HFFc6 (cell line): ENCODE measurements at places on chromosomes 2 and 18. TPM values are rescaled to one million over a fixed set of nuclear protein-coding genes. Genes with fewer than 3 reads are reported as not detected.

DNA sequence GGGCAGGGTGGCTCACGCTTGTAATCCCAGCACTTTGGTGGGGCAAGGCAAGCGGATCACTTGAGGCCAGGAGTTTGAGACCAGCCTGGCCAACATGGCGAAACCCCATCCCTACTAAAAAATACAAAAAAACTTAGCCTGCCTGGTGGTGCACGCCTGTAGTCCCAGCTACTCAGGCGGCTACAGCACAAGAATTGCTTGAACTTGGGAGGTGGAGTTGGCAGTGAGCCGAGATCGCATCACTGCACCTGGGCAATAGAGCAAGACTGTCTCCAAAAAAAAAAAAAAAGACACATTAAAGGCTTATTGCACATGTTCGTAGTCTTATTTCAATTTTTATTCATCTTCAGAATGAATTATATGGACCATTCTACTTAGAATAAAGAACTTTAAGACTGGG, 110.2 kb downstream of the BMPR2 start:
- no peaks in the 10 kb centered on the region for H3K4me1 ChIP-seq
- no peak overlapping the region for H3K4me3 ChIP-seq
- H3K27me3 ChIP-seq, result no peaks in the 10 kb centered on the region
- no peak overlapping the region for H3K27ac ChIP-seq
- no peak for DNase-seq

DNA sequence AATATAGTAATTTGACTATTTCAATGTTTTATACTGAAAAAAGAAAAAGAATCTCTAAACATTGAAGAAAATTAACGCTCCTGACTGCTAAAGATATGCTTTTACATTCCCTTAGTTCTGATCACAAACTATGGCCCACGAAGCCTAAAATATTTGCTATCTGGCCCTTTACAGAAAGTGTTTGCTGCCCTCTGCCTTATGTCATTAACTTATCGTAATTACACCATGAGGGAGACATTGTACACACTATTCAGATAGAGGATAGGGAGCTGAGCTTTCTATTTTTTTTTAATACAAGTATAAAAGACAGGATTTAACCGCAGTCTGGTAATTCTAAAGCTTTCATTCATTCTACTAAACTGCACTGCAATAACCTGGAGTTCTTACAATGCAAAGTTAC, 393.1 kb upstream of the DCC start:
- no peaks in the 10 kb centered on the region for H3K27me3 ChIP-seq
- no peaks in the 10 kb centered on the region for H3K4me1 ChIP-seq
- DNase-seq, result no peak
- H3K4me3 ChIP-seq, result no peak overlapping the region
- H3K36me3 ChIP-seq, result no peaks in the 10 kb centered on the region
- no peak overlapping the region for H3K27ac ChIP-seq

- no peaks in the 10 kb centered on the region for H3K36me3 ChIP-seq
- peaks cover 10% of the 10 kb centered on the region for H3K4me1 ChIP-seq
- no peak overlapping the region for H3K4me3 ChIP-seq
- no peak for DNase-seq
Measured at GRCh38 chr2:112321375-112322320, 46.3 kb downstream of the ZC3H6 start.

DNA sequence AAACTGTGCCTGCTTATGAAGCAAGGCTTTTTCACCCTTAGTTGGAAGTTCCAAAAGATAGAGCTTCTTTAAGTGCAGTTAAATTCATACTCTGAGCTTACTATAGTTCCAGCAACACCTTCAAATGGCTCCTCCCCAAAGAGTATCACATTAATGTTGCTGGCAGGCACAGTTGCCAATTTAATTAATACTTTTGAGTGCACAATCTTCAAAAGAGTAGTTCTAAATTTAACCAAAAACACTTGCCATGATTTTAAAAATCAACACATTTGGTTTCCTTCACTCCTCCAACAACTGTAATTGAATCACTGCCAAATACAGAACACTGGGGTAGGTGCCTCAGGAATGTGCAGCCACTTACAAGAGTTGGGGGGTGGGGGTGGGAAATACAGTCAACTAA, 150.6 kb upstream of the UBE2E3 start:
- H3K4me3 ChIP-seq, result no peak overlapping the region
- H3K27ac ChIP-seq, result peak overlapping the region; percentile 67
- peaks cover 18% of the 10 kb centered on the region for H3K4me1 ChIP-seq
- H3K27me3 ChIP-seq, result no peaks in the 10 kb centered on the region; the same call in 1 of the 2 replicates
- H3K36me3 ChIP-seq, result no peaks in the 10 kb centered on the region
- no peak for DNase-seq

DNA sequence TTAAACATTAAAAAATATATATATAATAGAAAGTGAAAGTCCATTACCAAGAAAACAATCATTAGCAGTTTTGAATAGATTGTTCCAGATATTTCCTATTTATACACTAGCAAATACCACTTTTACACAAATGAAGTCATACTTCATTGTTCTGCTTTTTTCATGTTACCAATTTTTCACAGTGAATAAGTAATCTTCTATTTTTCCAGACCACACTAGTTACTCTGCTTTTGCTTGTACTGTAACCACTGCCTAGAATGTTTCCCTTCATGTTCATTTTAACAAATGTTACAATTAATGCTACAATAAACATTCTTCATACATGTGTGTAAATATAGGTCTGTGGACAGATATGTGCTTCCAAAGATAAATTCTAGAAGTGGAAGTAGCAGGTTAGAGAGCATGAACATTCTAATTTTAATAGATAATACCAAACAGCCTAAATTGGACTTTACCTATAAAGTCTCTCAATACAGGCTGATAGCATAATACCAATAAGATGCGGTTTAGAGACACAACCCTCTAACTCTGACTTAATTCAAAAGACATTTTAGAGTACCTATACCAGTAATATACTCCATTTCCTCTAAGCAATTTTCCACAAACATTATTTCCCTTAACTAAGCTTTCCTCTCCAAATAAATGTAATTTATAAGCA, 17.0 kb downstream of the ITSN2 start:
- H3K27me3 ChIP-seq, result no peaks in the 10 kb centered on the region
- no peak overlapping the region for H3K27ac ChIP-seq
- H3K36me3 ChIP-seq, result no peaks in the 10 kb centered on the region
- DNase-seq, result no peak
- H3K4me1 ChIP-seq, result peaks cover 17% of the 10 kb centered on the region
- H3K4me3 ChIP-seq, result no peak overlapping the region

- H3K27ac ChIP-seq, result no peak overlapping the region
- H3K4me1 ChIP-seq, result peaks cover 20% of the 10 kb centered on the region
- peaks cover 3% of the 10 kb centered on the region for H3K27me3 ChIP-seq
- no peak for DNase-seq
- no peaks in the 10 kb centered on the region for H3K36me3 ChIP-seq
Measured at GRCh38 chr18:49698525-49699025, 114.8 kb downstream of the ACAA2 start.

- no peak overlapping the region for H3K4me3 ChIP-seq
- H3K27ac ChIP-seq, result no peak overlapping the region; the same call in 1 of the 2 replicates
- H3K4me1 ChIP-seq, result peaks cover 27% of the 10 kb centered on the region
- DNase-seq, result no peak
Measured at GRCh38 chr2:160505256-160505655, 11.6 kb upstream of the RBMS1 start.

PJVK gene
- total RNA-seq, result 0.43 to 1.2 TPM (median 1.1 TPM) in 3 replicates

DPP10 gene
- not detected in 3 replicates for total RNA-seq
